ENCODE measurements at places on chromosomes 13 and 19.

DNA sequence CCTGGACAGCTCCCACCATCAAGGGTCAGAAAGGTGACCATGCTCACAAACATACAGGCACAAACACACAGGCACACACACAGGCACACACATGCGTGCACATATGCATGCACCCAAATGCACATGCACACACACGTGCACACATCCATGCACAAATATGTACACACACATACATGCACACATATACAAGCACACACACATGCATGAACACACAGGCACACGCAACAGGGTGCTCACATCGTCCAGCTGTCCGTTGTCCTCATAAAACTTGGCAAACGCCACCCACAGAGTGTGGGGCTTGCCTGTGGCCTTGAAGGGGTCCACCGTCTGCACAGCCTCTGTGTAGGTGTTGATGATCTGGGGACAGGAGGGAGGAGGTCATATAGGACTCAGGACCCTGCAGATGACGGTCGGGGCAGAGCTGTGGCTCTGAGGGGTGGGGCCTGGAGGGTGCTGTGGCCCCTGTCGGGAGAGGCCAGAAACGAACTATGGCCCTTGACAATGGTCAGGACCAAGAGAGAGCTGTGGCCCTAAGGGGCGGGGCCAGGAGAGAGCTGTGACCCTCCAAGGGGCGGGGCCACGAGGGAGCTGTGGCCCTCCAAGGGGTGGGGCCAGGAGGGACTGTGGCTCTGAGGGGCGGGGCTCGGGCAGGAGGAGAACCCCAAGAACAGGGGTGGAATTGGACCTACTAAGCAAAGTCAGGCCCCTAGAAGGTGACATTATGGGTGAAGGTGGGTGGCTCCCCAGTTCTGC is 6.2 kb downstream of the XAB2 start:
- no peak for DNase-seq

GRCh38 chr19:29576046-29576606 is 30.0 kb upstream of the POP4 start:
- no peak for DNase-seq

- DNase-seq = peak; percentile 77
These were observed 73.4 kb downstream of the RYR1 start for GRCh38 chr19:38506723-38507550.

DNA sequence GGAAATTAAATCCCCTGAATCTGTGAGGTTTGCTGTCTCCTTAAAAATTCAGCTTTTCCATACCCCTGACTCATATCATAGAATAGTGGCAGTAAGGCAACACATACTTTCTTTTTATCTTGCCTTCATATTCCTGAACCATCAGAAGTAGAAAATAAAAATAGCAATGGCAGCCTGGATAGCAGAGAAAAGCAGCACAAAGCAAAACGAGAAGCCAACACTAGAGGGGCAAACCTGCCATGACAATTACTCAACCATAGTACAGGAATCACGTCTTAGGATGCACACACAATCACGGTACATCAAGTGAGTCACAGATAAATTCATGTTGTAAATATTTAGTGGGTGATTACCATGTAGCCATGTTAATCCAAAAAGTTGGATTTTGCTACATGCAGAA is 343.0 kb downstream of the ITGBL1 start:
- no peak for DNase-seq

DNA sequence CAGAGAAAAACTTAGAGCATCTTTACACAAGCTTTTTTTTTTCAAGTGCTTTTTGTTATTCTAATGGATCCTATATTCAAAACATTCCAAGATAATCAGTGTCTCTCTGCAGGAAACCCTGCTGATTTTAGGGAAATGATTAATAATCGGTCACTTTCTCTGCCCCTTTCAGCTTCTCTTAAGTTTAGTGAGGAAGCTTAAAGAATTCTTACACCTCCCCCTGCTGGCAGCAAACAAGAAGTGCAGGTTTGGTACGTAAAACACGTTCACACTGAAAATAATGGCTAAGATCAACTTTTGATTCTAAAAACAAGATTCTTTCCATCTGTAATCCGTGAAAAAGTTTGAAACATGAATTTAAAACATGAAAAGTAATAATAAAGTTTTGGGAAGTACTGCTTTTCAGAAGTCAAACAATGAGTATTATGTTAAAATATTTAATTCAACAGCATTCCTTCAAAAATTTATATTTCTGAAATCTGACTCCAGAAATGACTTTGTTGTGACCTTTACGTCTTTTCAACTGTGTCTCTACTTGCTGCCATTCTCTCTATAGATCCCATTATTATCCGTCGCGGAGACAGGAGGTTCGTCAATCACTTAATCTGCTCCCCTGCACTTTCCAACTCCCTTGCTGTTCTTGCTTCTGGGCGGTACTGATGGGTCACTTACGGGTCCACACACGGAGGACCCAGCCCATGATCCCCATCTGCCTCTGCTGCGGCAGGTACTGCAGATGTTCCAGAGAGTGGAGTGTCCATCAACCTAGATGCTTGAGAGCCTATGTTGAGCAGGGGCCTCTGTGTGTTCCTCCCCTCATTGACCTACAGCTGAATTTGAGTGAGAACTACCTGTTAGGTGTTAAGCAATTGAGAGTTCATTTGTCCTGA is 203.1 kb upstream of the EDNRB start:
- no peak for DNase-seq

- DNase-seq = no peak
These were observed 213.6 kb upstream of the CSNK1A1L start for GRCh38 chr13:37319031-37319443.
